ENCODE measurements at places on chromosomes 2 and 18. TPM values are rescaled to one million over a fixed set of nuclear protein-coding genes. Genes with fewer than 3 reads are reported as not detected.

The C2orf72 gene
- 1.0 TPM for total RNA-seq

DNA sequence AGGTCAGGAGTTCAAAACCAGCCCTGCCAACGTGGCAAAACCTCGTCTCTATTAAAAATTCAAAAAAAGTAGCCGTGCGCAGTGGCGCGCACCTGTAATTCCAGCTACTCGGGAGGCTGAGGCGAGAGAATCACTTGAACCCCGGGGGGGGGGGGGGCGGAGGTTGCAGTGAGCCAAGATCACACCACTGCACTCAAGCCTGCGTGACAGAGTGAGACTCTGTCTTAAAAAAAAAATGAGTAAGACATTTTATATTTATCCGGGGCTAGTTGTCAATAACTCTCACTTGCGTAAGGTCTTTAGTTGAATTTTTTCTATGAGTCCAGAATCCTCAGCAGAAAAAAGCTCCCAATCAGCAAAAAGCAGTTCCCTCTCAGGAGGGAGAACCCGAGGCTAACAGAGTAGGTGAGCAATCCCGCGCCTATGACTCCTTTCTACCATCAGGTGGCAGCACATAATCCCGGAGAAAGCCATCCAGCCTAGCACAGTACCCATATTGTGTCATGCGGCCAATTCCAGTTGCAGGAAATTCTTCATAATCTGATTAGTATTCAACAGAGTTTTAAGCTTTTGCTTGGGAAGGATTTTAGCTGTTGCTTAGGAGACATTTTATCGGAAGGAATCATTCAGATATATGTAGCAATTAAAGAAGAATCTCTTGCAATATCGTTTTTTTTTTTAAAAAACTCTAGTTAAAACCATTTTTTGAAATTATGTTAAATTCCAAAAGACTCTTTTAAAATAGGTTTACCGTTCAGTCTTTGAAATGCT, 11.9 kb upstream of the CRYGA start:
- peak; percentile 80 for DNase-seq

DNA sequence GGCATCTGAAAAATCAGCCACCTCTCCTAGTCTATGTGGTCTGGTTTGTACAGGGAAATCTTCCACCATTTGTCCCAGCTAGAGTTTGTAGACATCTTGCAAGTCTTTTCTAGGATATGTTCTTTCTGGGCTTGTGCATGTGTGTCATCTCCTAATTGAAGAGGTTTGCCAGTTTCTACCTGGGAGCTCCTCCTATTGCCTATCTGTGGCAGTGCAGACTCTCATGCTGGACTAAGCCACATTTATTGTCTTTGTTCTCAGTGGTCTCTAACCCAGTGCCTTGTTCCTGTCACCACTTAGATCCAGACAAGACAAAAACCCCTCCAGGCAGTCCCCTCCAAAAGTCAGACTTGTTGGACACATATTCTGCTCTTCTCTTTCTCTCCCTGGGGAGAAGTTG, 72.0 kb upstream of the MRPS9 start:
- peak; percentile 41 for DNase-seq

The WDSUB1 gene
- 6.2 TPM for total RNA-seq

DNA sequence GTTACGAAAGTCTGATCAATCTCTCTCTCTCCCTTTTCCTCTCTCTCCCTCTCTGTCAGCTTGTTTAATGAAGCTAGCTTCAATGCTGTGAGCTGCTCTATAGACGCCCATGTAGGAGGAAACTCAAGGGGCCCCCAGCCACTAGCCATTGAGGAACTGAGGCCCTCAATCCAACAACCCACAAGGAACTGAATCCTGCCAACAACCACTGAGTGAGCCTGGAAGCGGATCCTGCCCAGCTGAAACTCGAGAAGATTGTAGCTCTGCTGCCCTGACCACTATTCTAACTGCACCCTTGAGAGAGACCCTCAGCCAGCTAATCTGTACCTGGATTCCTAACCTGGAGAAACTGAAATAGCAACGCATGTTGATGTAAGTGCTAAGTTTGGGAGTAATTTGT, 129.2 kb downstream of the BCL11A start:
- no peak for DNase-seq

The CD226 gene
- total RNA-seq: 0.04 TPM

The ASB18 gene
- total RNA-seq: not detected

DNA sequence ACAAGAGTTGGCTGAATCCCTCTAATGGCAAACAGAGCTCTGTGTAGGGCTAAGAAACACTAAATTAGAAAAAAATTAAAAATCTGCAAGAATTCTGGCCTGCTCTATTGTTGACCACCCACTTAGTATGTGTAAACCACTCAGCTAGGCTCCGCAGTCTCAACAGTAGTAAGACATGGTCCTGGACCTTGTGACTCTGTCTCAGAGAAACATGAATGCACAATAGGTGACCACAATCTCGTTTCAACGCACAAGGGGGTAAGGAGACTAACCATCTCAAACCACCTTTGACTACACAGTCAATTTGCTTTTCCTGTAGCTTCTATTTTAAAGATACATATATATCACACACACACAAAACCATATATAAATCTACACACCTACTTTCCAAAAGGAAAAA, 16.5 kb downstream of the SEPTIN10 start:
- no peak for DNase-seq

DNA sequence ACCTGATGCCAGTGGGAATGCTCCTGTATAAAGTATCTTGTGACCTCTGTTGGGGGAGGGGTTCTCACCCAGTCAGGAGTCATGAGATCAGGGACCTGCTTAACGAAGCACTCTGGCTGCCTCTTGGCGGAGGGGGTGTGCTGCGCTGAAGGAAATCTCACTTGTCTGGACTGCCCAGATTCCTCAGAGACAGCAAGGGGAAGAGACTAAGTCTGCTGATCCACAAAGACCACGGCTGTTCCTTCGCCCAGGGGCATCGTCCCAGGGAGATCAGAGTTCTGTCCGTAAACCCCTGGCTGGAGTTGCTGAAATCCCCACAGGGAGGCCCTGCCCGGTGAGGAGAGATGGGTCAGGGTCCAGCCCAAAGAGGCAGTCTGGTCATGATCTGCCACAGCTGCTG, 168.4 kb downstream of the CCBE1 start:
- no peak for DNase-seq

DNA sequence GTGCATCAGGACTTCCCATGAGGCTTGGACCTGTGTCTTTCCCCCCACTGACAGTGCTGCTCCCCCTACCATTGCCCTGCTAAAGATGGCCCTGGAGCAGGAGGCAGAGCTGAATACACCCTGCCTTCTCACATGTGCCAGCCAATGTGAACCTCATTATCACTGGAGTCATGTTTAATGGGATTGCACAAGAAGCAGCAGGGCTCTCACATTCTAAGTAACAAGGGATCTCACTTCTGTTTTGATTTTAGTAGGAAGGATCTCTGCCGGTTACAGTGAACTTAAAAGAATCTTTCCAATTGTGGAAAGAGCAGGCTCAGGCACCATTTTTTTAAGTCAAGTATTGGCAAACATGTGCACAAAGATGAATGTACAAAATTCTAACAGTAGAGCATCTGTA, 322.1 kb upstream of the MEX3C start:
- no peak for DNase-seq

DNA sequence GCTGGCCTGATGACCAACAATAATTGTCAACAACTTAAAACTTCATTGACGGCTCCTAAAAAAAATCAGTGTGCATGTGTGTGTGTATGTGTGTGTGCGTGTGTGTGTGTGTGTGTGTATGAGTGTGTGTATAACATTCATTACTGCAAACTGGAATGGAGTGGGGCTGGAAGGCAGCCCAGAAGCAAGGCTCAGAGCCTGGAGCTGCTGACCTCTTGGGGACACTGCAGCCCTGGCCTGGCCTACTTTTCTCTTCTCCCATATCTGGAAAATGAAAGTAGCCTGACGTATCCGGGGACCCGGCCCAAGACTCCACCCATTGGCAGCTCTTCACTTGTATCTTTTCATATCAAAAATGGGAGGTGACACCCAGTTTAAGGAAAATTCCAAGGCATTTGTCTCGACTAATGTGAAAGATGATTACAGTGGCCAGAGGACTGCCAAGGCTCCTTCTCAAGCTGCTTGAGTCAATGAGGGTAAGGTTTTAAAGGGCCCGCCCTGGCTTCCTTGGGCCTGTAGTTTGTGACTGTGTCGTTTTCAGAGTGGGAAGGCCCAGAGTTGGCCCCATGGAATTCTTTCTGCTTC, 72.4 kb upstream of the IL1R1 start:
- no peak for DNase-seq

DNA sequence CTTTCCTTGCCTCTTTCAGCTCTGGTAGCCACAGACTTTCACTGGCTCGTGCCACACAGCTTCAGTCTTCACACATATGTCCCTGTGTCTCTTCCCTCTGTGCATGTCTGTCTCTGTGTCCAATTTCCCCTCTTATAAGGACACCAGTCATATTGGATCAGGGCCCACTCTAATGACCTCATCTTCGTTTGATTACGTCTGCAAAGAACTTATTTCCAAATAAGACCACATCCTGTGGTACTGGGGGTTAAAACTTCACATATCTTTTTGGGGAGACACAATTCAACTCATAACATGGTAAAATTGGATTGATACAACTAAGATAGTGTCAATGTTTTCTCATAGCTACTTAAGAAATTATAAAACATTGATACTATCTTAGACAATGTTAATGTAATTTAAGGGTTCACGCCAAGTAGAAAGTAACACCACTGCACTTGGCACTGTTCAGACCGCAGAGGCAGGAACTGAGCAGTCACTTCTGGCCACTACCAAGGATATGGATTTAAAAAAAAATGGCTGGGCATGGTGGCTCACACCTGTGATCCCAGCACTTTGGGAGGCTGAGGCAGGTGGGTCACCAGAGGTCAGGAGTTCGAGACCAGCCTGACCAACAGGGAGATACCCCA, 119.6 kb upstream of the EPAS1 start:
- no peak for DNase-seq

The PRR30 gene
- total RNA-seq: not detected

GRCh38 chr2:172198361-172198760, 95.7 kb upstream of the DLX2 start:
- no peak for DNase-seq

DNA sequence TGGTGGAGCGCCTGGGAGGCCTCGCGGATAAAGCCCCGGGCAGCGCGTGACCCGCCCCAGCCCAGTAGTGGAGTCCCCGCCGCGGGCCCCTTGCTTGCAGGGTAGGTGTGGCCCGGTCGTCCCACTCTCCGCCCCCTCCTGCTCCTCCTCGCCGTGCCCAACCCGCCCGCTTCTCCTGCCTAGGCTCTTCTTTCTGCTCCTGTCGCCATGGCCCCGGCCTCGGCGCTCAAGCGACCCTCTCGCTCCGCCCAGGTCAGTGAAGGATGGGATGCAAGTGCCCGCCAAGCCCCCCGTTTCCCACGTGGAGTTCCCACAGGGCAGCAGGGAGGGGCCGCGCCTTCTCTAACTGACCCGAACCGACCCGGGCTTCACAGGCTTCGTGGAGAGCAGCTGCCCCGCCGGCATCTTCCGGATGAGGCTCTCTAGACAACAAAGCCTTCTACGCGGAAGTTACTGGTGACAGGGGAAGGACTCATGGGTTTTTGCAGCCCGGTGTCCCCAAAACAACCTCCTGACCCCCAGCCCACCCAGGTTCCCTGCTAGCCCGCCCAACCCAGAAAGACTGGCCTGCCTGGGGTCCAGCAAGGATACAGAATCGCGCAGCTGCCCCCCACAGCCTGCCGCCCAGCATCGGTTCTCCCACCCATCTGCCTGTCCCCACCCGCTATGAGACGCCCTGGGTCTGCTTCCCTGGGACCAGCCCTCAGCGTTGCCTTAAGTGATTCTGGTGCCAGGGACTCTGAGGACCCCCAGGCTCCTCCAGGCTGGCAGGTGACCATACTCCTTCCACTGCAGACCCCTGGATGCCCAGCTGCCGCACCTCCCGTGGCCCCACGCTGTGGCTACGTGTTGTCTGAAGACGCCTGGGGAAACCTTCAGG, 32.8 kb downstream of the TTC32 start:
- DNase-seq: peak; percentile 73

Data from H9 (cell line).